Parietal lobe (tissue), 2 donors: ENCODE measurements at places on chromosomes 3 and 15. TPM values are rescaled to one million over a fixed set of nuclear protein-coding genes. Genes with fewer than 3 reads are reported as not detected.

LDHAL6B gene
- total RNA-seq, result not detected

ANKUB1 gene
- 0.63 TPM for total RNA-seq

CYP1A2 gene
- not detected for total RNA-seq

CHL1 gene
- 1,059 TPM for total RNA-seq

KCNMB3 gene
- 9.7 TPM for total RNA-seq

MCTP2 gene
- 0.94 TPM for total RNA-seq

FSTL1 gene
- 63.5 TPM for total RNA-seq

SUSD5 gene
- 2.5 TPM for total RNA-seq

LMOD3 gene
- total RNA-seq, result not detected

KNG1 gene
- total RNA-seq, result not detected

XYLB gene
- total RNA-seq, result 10.3 TPM

LMAN1L gene
- not detected for total RNA-seq

CEP63 gene
- total RNA-seq, result 45.1 TPM

GOLGA8G gene
- total RNA-seq, result not detected

UNC13C gene
- 28.2 TPM for total RNA-seq

PRR20G gene
- not detected for total RNA-seq

IGSF10 gene
- total RNA-seq, result 1.9 TPM

TF gene
- total RNA-seq, result 7.2 TPM

ZNF197 gene
- 68.2 TPM for total RNA-seq

GAP43 gene
- total RNA-seq, result 167 TPM

LRRC49 gene
- total RNA-seq, result 201 TPM

RGMA gene
- 16.6 TPM for total RNA-seq

DGKG gene
- 10.6 TPM for total RNA-seq

CALML4 gene
- total RNA-seq, result 8.1 TPM

PLXNB1 gene
- total RNA-seq, result 152 TPM

FBXO40 gene
- not detected for total RNA-seq

TCF12 gene
- 253 TPM for total RNA-seq

TMCO5A gene
- not detected for total RNA-seq

MEIS2 gene
- total RNA-seq, result 283 TPM

FBXL2 gene
- total RNA-seq, result 96.7 TPM

MCF2L2 gene
- total RNA-seq, result 57.3 TPM

SLMAP gene
- 84.8 TPM for total RNA-seq

XCR1 gene
- total RNA-seq, result not detected

FXR1 gene
- total RNA-seq, result 301 TPM

NR2E3 gene
- not detected for total RNA-seq

C3orf18 gene
- 12.2 TPM for total RNA-seq

CEP19 gene
- total RNA-seq, result 5.6 TPM

UPK1B gene
- not detected for total RNA-seq

CD86 gene
- total RNA-seq, result 0.94 TPM

GABPB1 gene
- total RNA-seq, result 53.8 TPM

APH1B gene
- 33.5 TPM for total RNA-seq

CACNA1D gene
- 49.8 TPM for total RNA-seq

DUOXA2 gene
- not detected for total RNA-seq

HACL1 gene
- 63.9 TPM for total RNA-seq

SCN11A gene
- 0.63 TPM for total RNA-seq

C2CD4A gene
- total RNA-seq, result not detected

FLNB gene
- total RNA-seq, result 50.4 TPM
